SK-N-MC (cell line): ENCODE measurements at places on chromosomes 11 and 22.

- no peak for DNase-seq
These were observed 720 bp downstream of the PACS1 start for GRCh38 chr11:66070604-66071380.

DNA sequence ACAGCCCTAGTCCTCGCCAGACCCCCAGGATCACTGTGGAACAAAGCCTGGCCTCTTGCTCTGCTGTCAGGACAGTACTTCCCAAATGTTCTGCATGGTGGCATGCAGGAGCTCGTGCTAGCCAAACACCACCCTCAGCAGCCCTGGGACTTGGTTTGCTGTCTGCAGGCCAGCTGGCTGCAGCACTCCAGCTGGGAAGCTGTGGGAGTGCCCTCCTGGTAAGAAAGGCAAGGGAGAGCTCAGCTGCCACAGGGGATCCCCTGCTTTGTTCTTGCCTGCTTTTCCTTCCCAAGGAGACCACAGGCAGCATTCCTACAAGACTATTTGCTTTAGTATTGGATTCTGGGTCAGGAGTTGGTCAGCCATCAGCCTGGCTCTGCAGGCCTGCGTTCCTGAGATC, 27.9 kb downstream of the TCIRG1 start:
- DNase-seq = no peak

GRCh38 chr22:40679249-40679963, at the start of gene MCHR1:
Gene MCHR1, plus strand, starts transcription at chr22:40679484. Its CDS starts 169 bp downstream, at chr22:40679653.
- DNase-seq = no peak

GRCh38 chr11:124928942-124929665, 6.7 kb downstream of the HEPACAM start:
- DNase-seq = no peak

DNA sequence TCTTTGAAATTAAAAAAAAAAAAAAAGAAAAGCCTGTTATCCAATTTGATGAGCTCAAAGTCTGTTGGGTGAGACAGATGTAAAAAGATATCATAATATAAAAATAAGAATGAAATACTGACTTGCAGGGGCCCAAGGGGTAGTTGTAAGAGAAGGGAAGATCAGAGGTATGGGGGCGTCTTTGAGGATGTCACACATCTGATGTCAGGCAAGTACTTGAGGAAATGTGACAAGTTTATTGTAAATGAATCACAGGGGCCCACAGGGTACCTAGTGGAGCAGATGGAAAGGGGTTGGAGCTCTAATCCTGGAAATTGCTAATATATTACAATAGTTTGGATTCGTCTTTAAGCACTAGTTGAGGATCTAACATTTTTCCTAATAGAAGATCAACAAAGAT, 131.6 kb downstream of the MAML2 start:
- no peak for DNase-seq

DNA sequence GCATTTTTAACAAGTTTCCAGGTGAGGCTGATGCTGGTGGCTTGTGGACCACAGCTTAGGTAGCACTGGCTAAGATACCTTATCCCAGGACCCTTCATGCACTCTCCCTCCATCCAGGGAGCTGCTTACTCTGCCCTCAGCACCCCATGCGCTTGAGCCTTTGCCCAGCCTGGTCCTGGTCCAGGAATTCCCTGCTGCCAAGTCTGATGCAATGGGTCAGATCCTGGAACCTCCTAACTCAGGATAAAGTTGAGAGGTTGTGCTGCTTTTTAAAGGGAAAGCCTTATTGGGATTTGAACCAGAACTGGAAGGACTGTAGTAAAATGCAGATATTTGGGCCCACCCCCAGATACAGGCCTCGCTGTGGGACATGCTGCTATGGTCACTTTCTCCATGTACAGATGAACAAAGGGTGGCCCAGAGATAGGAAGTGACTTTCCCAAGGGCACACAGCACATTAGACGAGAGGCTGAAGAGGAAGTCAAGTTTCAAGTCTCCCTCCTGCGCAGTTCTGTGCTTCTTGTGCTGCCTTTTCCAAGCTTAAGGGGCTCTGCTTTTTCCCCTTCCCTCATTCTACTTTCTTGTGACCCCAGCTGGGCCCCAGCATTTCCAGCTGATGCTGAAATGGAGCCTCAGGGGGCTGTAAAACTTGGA, 824 bp upstream of the LGALS12 start:
- DNase-seq = no peak

- no peak for DNase-seq
These were observed 1.8 kb downstream of the CDC42EP2 start for GRCh38 chr11:65316227-65317024.

- DNase-seq = no peak
These were observed 124.8 kb upstream of the CSNK2A3 start for GRCh38 chr11:11477695-11478420.

DNA sequence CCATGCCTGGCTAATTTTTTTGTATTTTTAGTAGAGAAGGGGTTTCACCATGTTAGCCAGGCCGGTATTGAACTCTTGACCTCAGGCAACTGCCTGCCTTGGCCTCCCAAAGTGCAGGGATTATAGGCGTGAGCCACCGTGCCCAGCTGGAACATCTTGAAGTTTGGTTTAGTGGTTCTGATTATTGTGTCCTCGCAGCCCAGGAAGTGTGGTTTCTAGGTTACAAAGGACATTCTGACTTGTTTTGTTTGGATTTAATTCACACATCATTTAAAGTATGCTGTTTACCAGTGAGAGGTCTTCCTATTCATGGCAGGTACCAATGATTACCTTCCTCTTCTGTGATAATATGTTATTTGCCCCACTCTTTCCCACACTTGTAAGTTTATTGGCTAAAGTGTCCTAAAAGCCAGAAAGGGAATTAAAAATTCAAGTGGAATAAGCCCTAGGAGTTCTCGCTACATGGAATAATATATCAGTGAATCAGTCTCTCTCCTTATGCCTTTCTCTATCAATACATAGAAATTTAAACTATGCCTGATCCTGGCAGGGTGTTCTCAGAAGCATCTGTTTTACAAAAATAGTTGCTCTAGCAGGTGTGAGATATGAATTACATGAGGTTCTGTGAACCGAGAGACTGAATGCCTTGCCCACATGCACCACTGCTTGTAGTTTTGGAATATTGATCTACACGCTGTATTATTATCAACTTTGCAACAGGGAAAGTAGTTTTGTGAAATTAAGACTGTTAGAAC, 263.1 kb downstream of the DDX10 start:
- no peak for DNase-seq

DNA sequence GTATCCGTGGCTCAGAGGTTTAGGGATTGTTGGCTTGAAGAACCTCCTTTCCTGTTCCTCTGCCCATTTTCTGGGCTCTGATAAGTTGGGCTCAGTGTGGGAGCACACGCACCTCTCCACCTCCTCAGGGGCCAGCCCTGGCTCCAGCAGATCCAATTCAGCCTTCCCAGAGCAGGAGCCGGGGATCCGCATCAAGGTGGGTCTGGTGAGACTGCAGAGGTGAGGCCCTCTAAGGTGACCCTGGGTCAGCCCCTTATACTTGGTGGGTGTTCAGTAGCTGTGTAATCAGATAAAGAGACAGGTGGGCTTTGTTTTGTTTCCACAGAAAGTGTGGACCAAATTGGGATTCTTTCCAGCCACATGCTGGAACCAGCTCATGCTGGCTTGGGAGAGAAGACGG, 1466.0 kb downstream of the TBC1D22A start:
- no peak for DNase-seq

DNA sequence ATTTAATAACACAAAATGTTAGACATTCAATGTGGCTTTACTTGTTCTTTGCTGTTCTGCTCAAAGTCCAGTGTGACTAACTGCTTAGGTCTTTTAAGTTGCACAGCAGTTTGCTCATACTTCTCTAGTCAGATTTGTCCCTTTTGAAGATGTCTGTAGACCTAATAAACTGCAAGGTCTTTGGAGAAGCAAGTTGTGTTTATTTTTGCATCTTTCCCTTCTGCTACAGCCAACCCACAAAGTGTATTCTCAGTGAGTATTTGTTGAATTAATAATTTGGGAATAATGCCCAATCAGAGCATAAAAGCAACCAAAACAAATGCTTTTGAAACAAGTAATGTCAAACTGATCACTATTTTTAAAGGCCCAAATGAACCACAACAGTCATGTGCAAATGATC, 312.5 kb downstream of the CADM1 start:
- no peak for DNase-seq

DNA sequence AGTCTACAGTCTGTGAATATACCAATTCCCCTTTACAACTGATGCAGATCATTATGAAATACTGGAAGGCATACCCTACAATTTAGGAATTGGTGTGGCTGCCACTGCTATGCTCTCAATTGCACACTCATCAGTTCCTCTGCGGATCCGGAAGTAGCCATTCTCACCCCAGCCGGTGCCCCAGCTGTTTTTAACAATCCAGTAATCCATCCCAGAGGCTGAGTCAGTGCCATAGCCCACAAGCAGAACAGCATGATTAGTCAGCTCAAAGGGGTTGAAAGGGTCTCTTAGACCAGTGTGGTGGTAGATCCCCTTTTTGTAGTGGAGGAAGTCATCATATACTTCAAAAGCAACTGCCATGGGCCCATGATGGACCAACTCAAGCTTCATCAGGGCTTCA, 43.6 kb downstream of the CTSC start:
- DNase-seq = no peak

DNA sequence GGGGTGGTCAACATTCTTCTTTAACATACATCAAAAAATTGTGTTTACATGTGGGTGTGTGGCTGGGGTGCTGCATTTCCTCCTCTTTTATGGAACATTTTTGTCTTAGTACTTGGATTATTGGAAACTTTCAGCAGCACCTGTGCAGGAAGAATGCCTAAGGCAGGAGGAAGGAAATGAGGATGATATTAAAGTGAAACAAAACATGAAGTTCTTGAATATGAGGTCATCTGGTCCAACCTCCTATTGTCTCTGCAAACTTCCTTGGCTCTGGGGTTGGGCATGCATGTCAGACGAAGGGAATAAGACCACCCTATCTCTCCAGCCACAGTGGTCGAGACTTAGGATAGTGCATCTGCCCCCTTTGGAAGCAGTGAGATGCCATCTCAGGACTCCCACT, 20.6 kb upstream of the OR9Q1 start:
- no peak for DNase-seq

GRCh38 chr11:12260731-12261521, 116.4 kb upstream of the PARVA start:
- DNase-seq = no peak

- DNase-seq = no peak
These were observed 54.5 kb downstream of the TRIM44 start for GRCh38 chr11:35717043-35717442.

DNA sequence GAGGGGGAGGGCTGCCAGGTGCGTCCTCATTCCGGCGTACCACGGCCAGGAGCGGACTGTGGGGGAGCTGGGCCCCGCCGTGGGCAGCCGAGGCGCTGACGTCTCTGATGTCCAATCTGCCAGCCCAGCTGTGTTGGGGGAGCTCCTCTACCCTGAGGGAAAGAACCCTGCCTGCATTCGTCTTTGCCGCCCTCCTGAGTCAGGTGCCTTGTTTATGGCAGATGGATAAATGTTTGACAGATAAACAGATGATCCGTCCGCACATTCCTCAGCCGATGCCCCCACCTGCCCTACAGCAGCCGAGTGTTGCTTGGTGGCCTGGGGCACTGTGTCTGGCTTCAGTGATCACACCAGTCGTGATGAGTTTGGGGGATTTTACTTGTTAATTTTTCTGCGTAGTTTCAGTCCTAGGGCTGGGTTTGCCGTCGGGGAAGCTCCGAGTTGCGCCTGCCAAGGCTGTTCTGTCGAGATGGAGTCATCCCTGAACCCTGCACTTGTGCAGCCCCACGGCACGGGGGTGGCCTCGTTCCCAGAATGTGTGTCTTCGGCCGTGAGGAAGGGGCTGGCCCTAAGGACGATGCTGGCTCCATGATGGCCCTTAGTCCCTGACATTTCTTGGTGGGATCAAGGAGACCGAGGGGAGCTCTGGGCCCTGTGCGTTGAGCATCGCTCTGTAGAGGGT, 1083.9 kb downstream of the BRD1 start:
- DNase-seq = no peak

GRCh38 chr11:4809246-4809645, 5.1 kb upstream of the OR52R1 start:
- DNase-seq = no peak

DNA sequence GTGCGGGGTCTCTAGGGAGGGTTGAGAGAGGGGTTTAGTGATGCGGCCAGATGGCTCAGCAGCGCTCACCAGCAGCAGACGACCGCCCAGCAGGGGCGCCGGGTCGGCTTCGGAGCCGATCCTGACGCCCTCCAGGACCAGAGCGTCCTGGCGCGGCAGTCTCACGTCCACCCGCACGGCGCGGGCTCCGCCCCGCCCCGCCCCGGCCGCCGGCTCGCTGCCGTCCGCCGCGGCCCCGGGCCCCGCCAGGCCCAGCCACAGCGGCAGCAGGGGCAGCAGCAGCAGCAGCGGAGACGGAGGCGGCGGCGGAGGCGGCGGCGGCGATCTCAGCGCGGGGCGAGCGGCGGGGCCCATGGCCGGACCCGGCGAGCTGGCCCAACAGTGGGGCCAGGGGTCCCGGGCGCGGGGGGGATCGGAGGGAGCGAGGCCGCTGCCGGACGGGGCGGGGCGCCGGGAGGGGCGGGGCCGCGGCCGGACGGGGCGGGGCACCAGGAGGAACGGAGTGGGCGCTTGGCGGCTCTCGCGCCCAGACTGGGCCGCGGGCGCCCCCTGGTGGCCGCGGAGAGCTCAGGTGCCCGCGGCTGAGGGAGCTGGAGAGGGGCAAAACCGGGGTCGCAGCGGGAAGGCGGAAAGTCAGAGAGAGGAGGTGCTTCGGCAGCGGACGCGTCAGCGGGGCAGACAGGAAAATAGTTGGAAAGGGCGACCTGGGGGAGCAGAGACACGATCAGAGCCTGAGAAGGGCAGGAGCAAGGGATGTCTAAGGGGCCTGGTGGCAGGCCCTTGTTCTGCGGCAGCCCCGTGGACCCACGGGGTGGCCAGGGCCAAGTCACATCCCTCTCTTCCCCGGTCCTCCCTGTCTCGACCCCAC, at the start of gene RNF215:
TSS of gene RNF215 (minus strand) at position 452 of the 868 bp plus-strand sequence. CDS start at position 354, 98 bp downstream.
- no peak for DNase-seq

DNA sequence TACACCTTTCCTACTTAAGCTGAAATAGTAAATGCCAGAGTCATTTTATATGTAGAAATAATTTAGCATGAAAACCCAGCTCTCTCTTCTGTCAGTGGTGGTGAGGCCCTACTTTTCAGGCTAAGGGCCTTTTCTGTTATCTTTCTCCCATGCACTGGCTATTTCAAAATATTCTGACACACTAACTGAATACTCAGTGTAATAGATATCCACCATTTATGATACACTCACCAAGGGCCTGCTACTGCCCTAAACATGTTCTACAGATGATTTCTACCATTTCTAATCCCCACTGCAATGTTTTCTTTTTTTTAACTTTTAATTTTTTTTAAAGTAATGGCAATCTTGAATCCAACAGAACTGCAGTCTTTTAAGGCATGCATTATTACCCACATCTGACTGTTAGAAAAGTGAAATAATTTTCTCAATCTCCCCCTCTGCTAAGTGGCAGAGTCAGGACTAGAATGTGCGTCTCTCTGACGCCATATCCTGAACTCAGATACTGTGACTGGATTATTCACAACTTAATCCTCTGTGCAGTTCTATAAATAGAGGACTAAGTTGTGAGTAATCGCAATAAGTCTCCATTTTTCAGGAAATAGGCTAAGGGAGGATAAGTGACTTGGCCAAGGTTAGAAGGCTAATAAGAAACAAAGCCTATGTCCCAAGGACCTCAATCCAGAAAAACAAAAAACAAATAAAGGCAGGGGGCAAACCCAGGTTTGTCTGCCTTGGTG, 44.0 kb downstream of the GRAMD1B start:
- no peak for DNase-seq
